Activated T-helper 1 cell treated with anti-CD3 and anti-CD28 coated beads, Interleukin-2, amount 50 U/mL, for 16 hours (primary cell): ENCODE measurements at places on chromosomes 3 and 15.
A peak's percentile ranks its signal among the peaks of the same experiment; 100 is the strongest.

GRCh38 chr3:113744941-113745755 is 901 bp downstream of the NAA50 start:
- peak; percentile 36 for DNase-seq

DNA sequence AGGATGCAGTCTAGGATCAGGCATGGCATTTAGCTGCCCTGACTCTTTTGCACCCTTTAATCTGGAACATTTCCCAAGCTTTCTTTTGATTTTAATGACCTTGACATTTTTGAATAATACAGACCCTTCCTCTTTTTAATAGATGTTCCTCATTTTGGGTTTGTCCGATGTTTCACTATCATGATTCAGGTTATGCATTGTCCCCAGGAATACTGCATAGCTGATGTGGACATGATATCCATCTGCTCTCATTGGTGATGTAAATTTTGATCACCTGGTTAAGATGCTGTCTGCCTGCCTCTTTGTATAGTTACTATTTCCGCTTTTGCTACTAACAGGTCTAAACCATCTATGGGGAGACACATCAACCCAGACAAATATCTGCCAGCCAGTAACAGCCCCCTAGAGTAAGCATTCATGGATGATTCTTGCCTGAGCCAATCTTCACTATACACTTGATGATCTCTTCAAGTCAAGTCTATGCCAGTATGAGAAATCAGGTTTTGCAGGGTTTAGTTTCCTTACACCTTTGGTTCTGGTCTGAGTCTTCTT is 50.6 kb upstream of the ULK4 start:
- DNase-seq, result no peak

GRCh38 chr3:41836360-41837134 is 125.4 kb downstream of the ULK4 start:
- DNase-seq, result no peak

DNA sequence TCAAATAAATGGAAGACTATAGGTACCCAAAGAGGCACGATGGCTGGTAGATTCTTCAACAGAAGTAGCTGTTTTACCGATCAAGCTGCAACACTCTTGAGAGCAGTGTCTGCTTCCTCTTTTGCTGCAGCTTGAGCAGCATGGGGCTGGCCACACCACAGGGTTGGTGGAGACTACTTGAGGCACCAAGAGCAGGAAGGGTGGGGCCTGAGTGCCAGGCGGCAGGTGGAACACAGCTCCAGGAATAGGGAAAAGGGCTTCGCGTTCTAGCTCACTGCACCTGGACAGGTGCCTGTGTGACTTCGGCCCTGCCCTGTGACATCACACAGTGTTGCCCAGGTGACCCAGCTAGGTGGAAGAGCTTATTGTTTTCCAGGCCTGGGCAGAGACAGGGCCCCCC is at the start of gene CCDC33:
CCDC33 (plus strand) TSS at position 365 of the 400 bp plus-strand sequence. CDS start 394 bp downstream, outside the sequence.
- no peak for DNase-seq

DNA sequence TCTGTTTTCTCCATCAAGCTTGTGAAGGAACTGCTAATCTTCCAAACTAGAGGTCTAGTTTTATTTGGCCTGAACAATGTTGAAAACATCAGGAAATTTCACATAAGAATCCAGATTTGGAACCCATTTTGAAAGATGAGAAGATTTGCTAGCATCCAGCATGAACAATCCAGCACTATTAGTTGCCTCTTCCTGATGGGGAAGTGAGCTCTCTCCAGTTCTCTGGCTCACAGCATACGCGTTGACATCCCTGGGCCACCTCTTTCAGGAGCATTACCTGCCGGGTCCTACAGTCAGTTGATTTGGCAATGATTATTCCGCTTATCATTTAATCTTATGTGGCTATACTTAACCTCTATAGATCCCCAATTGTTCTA is 10.9 kb downstream of the GPR87 start:
- DNase-seq, result no peak

DNA sequence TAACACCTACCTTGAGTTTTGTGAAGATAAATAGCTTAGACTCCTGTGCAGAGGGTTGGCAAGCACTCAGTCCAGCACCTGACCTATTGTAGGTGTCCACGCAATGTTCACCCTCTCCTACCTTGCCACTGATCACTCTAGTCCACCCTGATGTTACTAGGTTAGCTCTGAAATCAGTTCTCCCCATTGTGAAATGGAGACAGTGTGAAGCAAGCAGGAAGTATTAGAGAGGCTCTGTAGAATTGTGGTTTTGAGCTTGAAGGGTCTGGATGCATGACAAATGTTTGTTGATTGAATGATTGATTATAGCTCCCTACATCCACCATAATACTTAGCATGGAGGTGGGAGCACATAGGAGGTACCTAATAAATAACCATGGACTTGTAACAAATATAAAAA is 199.7 kb downstream of the RPLP1 start:
- DNase-seq, result no peak

DNA sequence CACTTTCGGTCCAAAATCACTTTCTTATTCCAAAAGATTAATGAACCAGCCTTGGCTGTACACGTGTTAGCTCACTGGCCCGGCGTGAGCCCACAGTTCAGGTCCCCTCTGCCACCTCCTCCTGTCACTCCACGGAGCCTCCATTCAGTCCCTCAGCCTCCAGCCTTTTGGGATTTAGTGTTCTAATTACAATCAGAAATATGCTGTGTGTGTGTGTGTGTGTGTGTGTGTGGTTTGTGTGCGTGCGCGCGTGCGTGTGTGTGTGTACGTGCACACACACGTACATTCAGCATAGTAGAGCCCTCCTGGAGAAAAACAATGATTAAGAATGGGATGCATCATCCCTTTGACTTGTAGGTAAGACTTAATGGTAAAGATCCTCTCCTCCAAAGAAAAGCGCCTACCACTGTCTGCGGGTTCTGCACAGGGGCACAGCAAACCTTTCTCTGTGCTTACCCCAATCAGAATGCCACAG is 801 bp downstream of the CA12 start:
- DNase-seq, result no peak

GRCh38 chr3:194588741-194589140 is 44.5 kb downstream of the TMEM44 start:
- DNase-seq, result no peak

- no peak for DNase-seq
Measured at GRCh38 chr3:133941415-133941821, 45.7 kb upstream of the RAB6B start.

DNA sequence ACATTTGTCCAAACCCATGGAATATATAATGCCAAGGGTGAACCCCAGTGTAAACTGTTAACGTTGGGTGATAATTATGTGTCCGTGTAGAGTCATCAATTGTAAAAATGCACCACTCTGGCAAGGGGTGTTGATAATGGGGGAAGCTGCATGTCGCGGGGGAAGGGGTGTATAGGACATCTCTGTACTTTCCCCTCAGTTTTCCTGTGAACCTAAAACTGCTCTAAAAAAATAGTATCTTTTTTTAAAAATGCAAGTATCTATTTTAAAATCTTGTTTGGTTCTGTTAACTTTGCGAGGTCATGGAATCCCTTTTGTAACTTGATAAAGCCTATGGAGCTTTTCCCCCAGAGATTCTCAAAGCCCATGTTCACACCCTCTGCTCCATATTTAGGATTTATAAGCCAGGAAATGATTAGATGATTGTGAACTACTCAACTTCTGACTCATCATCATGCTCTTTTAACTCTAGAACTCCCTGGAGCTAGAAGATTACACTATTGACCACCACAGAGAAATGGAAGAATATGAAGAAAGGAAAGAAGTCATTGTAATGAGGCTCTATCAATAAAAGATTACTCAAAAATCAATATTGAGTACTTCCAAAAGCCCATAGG is 56.1 kb upstream of the C3orf49 start:
- no peak for DNase-seq

- DNase-seq, result no peak
Measured at GRCh38 chr3:24048843-24049242, 103.8 kb downstream of the NR1D2 start.

GRCh38 chr3:164550857-164551256 is 527.4 kb downstream of the SI start:
- no peak for DNase-seq

- DNase-seq, result no peak
Measured at GRCh38 chr3:119625451-119626153, 27.9 kb downstream of the PLA1A start.

- no peak for DNase-seq
Measured at GRCh38 chr15:22961762-22962161, 18.4 kb downstream of the CYFIP1 start.

GRCh38 chr3:32780735-32781210 is 37.0 kb upstream of the TRIM71 start:
- peak; percentile 0 for DNase-seq

DNA sequence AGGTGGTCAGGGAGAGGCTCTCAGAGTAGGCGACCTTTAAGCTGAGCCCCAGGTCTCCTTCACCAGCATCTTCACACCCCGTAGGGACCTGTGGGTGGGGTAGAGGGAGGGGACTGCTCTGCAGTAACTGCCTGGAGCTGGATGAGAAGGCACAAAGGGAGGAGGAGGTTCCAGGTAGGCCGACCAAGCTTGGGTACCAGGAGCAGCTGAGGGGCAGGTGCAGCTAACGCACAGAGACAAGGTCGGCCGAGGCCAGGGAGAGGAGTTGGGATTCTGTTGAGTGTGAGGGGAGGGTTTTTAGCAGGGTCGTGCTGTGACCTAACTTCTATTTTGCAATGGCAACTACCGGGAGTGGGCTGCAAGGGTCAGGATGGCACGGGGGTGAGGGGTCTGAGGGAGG is 5.9 kb upstream of the GRIP2 start:
- DNase-seq, result no peak

- no peak for DNase-seq
Measured at GRCh38 chr15:100211855-100212850, 129.6 kb downstream of the ADAMTS17 start.

DNA sequence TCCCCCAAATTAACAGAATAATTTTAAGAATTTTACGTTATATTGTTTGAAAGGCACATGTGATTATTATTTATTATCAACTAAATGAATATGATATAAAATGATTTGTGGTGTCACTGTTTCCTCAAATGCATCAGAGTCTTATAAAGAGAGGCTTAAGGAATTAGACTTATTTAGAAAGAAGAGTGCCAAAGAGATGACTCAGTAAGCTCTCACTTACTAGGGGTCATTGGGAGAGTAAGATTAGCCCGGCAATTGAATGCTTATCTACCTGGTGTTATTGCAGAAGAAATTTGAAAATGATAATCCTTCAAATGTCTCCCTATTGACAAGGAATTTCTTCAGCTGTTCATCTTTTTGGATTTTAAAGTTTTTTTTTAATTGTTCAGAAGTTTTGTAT is 408.7 kb downstream of the OXSM start:
- no peak for DNase-seq

GRCh38 chr15:70259028-70259424 is 161.3 kb upstream of the TLE3 start:
- peak; percentile 17 for DNase-seq

GRCh38 chr3:64138046-64138445 is 87.2 kb downstream of the PRICKLE2 start:
- no peak for DNase-seq

- no peak for DNase-seq
Measured at GRCh38 chr15:42392309-42393024, 33.2 kb downstream of the CAPN3 start.

DNA sequence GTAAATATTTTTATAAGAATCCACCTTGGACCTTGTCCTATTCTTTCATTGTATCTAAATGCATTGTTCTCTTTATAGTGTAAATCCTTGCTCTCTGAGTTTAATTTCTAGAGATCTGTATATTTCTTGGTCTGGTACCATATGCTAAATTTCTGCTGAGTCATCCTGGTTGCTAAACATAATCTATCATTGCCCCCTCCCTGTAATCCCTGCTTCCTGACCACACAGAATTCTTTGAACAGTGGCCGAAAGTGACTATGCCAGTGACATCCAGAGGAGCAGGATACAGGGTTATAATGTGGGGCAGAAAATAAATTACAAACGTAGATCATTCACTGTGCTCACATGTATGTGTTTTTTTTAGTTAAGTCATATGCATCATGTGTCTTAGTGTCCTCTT is 143.1 kb downstream of the DIPK2A start:
- DNase-seq, result no peak

- DNase-seq, result no peak
Measured at GRCh38 chr3:107970993-107971580, 119.7 kb downstream of the CD47 start.

GRCh38 chr15:97989299-97989698 is 28.8 kb downstream of the ARRDC4 start:
- no peak for DNase-seq

DNA sequence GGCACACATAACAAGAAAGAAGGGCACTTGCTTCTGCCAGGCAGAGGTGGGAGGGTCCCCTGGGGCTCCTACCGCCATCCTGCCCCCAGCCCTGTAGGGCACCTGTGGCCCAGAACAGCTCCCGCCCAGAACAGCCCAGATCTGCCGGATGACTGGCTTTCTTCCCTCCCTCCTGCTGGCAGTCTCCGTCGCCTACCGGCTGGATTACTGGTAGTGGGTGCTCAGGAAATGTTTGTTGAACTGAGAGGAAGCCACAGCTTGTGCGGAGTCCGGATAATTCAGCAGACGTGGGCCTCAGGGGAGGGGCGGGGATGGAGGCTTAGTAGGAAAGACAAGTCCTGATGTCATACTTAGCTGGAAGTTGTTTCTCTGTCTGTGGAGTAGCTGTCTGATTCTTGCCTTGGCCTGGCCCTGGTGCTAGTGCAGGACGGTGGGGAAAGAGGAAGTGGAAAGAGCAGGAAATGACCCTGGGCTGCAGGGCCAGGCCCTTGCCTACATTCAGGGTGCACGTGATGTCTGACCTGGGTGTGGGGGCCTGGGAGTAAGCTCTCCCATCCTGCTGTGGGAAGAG is 6.7 kb downstream of the CCDC9B start:
- DNase-seq, result no peak

GRCh38 chr15:95417761-95418160 is 912.7 kb upstream of the NR2F2 start:
- DNase-seq, result no peak

DNA sequence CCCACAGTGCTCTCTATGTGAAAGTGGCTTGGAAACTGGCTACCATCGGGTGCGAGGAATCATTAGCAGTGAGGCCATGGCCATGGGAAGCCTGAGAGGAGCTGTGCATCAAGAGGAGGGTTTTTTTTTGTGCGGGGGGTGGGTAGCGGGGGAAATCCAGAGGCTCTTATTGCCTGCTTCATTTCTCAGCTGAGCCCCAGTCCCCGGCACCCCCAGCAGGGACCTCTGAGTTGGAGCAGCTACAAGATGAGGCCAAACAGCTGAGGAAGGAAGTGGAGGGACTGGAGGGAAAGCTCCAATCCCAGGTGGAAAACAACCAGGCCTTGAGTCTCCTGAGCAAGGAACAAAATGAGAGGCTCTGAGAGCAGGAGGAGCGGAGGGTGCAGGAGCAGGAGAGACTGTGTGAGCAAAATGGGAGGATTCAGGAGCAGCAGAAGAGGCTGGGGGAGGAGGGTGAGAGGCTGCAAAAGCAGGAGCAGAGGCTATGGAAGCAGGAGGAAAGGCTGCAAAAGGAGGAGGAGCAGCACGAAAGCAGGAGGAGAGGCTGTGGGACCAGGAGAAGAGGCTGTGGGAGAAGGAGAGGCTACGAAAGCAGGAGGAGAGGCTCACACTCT is 76.7 kb downstream of the ADAMTS7 start:
- DNase-seq, result no peak

GRCh38 chr3:60081381-60082095 is 1031.7 kb upstream of the CFAP20DC start:
- no peak for DNase-seq

- no peak for DNase-seq
Measured at GRCh38 chr15:75834021-75834420, 9.2 kb upstream of the UBE2Q2 start.

- DNase-seq, result no peak
Measured at GRCh38 chr15:31511707-31512310, 185.2 kb downstream of the KLF13 start.

- DNase-seq, result no peak
Measured at GRCh38 chr15:33908406-33908805, 59.9 kb upstream of the CHRM5 start.
